NCI-H2081 (cell line): ENCODE measurements at places on chromosomes 12 and 14.
A peak's percentile ranks its signal among the peaks of the same experiment; 100 is the strongest.

DNA sequence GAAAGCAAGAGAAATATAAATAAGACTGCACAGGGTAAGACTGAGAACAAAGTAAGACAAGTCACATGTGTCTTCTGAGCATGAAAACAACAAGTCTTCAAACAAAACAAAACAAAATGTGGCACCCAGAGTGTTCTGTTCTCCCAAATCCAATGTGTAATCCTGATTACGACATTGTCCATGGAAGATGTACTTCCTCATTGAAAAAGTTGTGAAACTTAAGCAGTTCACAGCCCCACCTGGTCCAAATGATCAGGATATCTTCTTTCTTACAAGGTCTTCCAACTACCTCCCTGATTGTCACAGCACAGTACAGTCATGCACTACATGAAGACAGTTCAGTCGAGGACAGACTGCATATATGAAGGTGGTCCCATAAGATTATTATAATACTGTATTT lies 23.3 kb upstream of the NEK9 start:
- DNase-seq = no peak

DNA sequence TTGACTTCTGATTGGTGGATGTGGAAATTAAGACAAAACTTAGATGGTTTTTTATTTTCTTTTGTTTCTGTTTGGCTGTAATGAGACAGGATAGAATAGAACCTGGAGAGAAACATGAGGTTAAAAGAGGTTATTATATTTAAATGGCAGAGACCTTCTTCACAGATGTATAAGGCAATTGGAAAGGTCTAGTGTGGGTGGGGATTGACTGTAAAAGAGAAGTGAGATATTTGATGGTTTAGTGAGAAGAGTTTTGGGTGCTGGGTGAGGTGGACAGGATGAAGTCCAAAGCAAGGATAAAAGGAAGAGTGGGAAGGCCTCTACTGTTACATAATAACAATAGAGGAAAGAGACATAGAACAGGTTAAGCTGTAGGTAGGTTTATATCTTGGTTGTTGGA lies 43.8 kb upstream of the PPM1H start:
- no peak for DNase-seq

GRCh38 chr14:48788771-48789170 lies 797.4 kb downstream of the RPS29 start:
- no peak for DNase-seq

DNA sequence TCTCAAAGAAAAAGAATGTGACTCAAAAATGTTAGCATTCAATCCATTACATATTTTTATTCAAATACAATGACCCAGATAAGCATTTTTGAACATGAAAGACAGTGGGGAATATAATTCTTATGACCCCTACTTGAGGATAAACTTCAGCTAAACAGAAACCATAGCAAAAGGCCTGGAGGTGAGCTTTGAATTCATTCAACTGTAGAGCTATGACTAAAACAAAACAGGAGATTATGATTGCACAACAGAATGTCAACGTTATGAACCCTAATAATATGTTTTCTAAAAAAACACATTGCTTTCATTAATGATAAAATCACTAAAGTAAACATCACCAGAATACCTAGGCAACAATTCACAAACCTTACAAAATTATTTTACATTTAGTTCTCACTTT lies 27.8 kb downstream of the EFCAB11 start:
- no peak for DNase-seq

DNA sequence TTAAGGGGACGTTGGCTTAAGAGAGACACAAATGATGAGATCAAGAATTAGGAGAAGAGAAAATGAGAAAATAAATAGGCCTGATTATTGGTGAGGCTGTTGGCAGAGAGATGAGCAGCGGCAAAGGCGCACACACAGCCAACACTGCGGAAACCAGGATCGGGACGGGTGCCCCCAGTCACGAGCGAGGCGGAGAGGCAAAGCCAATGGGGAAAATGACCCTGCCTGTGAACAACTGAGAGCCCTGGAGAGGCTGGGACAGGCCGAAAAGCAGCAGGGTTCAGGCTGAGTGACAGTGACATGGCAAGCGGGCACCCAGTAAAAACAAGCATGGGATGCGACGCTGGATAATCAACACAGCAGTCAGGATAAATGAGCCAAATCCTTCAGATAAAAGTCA lies 21.0 kb downstream of the SLC15A4 start:
- no peak for DNase-seq

DNA sequence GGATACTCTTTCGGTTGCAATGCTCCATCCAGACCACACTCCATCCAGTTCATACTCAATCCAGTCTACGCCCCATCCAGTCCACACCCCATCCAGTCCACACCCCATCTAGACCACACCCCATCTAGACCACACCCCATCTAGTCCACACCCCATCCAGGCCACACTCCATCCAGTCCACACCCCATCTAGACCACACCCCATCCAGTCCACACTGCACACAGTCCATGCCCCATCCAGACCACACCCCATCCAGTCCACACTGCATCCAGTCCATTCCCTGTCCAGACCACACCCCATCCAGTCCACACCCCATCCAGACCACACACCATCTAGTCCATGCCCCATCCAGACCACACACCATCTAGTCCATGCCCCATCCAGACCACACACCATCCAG lies 116.0 kb upstream of the RTL1 start:
- DNase-seq = no peak

DNA sequence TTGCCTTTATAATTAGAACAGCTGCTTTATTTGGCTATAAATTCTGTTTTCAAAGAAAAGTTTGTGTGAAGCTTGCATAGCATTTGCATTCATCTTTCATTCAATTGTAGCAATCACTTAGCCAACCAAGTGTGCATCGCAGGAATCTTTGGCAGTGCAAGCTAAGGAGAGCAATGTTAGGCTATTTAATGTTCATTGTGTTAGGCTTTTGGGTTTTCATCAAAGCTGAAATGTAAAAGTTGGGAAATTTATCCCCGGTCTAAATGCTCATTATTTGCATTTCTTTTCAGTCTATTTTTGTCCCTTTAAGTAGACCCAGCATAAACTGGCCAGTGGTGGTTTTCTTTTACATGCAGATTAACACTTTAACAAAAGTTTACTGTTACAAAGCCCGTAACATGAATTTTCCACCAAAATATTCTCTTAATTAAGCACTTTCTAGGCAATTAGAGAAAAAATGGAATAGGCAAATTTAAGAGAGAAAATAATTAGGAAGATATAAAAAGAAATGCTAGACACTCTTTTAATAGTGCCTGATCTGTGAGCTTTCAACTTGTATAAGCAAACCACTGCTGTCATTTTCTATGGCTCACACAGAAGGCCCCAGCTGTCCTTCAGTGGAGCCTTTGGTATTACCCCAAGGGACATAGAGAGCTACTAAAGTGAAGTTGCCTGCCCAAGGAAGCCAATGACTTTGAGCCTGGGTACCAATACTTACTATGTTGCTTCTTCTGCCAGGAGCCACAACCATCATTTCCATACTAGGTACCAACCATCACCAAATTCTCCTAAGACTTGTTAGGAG lies 898.9 kb upstream of the SEL1L start:
- no peak for DNase-seq

DNA sequence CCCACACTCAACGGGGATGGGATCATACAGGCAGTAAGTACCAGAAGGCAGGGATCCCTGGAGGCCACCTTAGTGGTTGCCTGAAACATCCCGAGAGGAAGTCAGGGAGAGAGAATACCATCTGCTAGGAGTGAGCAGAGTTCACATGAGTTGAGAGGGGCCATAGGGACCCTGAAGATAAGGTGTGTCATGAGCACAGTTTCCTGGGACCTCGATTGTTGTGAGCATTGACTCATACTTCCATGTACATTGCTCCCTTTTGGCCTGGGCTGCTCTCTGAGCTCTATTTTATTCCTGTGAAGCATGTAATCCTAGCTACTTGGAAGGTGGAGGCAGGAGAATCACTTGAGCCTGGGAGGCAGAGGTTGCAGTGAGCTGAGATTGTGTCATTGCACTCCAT lies 120.5 kb downstream of the TBC1D30 start:
- DNase-seq = no peak

GRCh38 chr12:127013197-127013596 lies 1253.8 kb upstream of the TMEM132C start:
- DNase-seq = no peak

DNA sequence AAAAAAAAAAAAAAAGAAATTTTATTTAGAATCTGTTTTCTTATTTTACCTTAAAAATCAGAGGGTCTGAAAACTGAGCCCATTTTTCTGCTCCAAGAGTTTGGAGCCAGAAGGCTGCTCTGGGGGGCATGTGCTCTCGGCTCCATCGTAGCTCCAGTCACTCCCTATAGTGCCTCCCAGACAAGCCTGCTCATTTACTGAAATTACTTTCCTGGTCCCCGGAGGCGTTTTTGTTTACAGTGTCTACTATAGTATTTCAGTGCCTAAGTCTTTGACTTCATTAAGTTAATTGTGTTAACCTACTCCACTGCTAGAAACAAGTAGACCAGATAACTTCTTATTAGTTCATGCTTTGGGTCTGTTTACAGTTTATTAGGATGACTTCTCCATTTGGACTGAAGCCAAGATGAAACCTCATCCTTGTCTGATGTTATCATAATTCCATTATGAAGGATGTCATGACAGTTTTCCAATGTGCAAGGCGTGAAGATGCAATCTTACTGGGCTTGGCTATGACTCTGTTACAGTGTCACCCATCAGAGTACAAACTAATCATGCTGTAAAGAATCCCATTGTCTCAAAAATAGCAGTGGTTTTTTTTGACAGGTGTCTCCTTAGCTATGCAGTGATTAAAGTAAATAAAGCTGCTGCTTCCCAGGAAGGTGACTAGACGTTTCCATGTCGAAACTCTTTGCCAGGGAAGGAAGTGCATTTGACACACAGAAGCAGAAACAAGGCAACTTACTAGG lies 182.3 kb downstream of the TMEM132C start:
- no peak for DNase-seq

DNA sequence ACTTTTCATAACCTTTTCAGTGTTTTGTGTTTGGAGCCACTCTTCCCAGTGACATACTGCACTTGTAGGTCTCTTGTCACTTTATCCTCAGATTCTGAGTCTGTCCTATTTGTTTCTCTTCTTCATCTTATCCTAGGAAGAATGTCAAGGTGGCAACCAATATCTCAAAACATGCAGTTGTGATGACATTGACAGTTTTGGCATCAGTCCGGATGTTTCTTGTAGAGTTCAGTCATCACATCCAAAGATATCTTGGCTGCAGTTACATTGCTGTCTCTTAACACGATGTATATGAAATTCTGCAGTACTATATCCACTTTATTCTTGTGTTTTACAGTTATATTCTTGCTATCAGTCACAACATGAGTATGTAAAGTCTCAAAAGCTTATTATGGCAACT lies 6.4 kb downstream of the ADIPOR2 start:
- no peak for DNase-seq

- no peak for DNase-seq
These were observed 121.4 kb downstream of the PPHLN1 start for GRCh38 chr12:42447371-42447786.

DNA sequence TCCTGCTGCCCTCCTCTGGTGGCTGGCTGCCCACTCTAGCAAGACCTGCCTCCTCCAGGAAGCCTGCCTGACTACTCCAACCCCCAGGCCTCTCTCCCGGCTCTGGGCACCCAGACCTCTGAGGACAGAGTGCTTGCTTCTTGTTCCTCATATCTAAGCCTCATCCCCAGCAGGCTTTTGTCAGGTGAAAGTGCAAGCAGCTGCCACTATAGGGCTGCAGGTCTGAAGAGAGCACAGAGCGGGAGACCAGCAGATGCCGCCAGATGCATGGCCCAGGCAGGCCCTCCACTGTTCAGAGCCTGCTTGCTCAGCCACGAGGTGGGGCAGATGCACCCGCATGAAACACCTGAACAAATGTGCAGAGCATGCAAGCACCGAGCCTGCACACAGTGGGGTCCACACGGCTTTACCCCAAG lies 73.0 kb downstream of the SERPINA3 start:
- DNase-seq = no peak

GRCh38 chr12:130557201-130557600 lies 158.9 kb downstream of the RIMBP2 start:
- no peak for DNase-seq

DNA sequence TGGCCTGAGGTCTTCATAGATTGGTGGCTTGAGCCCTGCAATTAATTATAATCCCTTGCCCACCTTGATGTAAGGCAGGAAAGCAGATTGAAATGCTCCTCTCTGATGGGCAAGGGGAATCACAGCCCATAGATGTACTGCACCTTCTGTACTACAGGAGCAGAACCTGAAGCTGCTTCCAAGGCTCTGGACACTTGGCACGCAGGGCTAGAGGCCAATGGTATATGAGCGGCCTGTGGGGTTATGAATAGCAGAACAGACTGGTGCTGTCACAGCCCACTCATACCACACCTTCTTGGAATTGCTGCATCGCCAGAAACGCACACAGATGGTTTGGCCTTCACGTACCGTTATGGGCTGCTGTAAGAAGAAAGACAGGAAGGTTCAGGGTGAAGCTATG lies 1.7 kb upstream of the RBM23 start:
- DNase-seq = no peak

DNA sequence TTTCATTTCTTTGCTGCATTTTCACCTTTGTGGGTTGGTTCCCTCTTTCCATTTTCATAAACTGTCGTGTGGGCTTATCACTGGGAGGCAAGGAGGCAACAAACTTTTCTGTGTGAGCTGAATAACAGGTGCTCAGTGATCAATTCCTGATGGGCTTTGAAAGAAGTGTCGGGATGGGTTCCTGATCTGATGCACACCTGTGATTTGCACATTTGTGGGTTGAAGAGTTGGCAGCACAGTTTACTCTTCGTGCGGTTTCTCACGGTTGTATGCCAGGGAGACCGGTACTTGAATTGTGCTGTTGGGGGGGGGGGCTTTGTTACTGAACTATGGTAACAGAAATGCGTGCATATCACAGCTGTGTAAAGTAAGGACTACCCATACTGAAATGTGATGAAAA lies 16.0 kb upstream of the ASPG start:
- DNase-seq = no peak

DNA sequence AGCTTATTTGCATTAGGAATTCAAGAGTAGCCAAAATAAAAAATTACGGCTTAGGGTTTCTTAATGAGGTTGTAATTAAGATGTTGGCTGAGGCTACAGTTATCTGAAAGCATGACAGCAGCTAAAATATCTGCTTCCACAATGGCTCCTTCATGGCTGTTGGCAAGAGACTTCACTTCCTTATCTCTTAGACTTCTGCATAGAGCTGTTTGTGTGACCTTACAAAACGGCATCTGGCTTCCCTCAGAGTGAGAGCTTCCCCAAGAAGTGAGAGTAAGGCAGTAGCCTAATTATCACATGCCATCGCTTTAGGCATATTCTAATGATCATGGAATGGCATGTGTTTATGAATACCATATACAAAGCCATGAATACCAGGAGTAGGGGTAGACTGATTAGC lies 57.6 kb downstream of the CCDC59 start:
- DNase-seq = no peak

GRCh38 chr14:73771848-73772638 lies 57.9 kb upstream of the PNMA1 start:
- peak; percentile 68 for DNase-seq

- DNase-seq = peak; percentile 25
These were observed 58.3 kb downstream of the SMOC1 start for GRCh38 chr14:69937367-69938081.
